ENCODE measurements at places on chromosomes 4 and X. TPM values are rescaled to one million over a fixed set of nuclear protein-coding genes. Genes with fewer than 3 reads are reported as not detected.
A peak's percentile ranks its signal among the peaks of the same experiment; 100 is the strongest.

GRCh38 chrX:110755611-110756010 is 40.0 kb downstream of the CHRDL1 start:
- DNase-seq: no peak

DNA sequence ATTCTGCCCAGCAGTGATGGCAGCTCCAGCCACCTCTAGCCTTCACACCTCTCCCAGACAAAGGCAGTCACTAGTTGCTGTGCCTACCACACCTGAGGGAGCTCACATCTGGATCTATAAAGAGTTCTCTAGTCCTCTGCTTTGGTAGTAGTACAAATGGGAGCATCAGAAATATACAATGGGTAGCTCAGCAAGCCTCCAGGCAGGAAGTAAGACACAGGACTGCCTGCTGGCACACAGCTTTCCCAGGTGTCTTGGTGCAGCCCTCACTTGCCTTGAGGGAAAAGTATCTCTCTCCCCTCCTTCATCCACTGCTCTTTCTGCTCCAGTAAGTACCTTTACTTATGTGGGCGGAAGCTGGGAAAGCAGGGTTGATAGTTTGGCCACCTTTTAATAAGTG is 212.9 kb upstream of the SLC7A11 start:
- no peak for DNase-seq

DNA sequence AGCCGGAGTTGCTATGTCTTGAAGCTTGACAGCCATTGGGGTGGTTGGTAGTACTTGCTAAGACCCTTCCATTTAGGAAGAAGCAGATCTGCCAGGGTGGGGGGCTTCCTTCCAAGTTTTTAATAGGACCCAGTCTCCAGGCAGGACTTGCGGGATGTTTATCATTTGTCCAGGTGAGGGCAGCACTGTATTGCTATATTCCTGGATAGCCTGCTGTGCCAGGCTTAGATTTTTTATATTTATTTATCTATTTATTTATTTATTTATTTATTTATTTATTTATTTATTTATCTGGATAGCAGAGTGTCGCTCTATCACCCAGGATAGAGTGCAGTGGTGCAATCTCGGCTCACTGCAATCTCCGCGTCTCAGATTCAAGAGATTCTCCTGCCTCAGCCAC is 87.4 kb upstream of the CT45A1 start:
- peak; percentile 13 for DNase-seq

DNA sequence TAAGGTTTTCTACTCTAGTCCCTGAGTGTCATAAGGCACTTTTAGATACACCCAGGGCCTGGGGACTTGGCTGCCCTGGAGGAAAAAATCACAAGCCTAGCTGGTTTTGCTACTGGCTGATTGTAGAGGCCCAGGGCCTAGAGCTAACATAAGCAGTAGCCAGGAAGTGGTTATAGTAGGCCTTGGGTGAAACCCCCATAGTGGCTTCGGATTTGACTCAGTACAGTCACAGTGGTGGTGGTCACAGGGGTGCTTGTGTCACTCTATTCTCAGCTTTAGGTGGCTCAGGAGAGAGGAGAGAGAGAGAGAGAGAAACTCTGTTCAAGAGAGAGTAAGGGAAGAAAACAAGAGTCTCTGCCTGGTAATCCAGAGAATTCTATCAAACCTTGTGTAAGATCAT is 194.5 kb upstream of the EDA2R start:
- DNase-seq: no peak

DNA sequence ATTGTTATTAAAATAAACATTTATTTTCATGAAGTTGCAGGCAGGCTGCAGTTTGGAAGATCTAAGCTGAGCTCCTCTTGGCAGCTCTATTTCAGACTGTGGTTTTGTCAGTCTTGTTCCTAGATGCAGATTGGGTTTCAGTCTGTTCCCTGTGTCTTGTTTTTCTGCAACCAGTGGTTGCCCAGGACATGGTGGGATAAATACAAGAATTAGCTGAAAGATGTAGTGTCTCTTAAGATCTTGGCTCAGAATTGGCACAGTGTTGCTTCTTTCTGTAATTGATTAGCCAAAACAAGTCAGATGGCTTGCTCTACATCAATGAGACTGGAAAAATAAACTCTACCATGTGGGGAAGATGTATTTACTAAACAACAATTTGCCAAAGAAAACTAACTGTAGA is 283.0 kb upstream of the BOD1L1 start:
- no peak for DNase-seq

The DBET gene
- not detected for total RNA-seq

The CFI gene
- total RNA-seq: 24.5 TPM

The GPR119 gene
- total RNA-seq: 0.50 TPM
